ENCODE measurements at places on chromosomes 6 and 20. TPM values are rescaled to one million over a fixed set of nuclear protein-coding genes. Genes with fewer than 3 reads are reported as not detected.
A peak's percentile ranks its signal among the peaks of the same experiment; 100 is the strongest.

INSM1 gene
- total RNA-seq: 1.0 TPM

C6orf52 gene
- total RNA-seq: not detected

- no peak for DNase-seq
Observed at GRCh38 chr6:80988892-80989291, 763.6 kb downstream of the TENT5A start.

DNA sequence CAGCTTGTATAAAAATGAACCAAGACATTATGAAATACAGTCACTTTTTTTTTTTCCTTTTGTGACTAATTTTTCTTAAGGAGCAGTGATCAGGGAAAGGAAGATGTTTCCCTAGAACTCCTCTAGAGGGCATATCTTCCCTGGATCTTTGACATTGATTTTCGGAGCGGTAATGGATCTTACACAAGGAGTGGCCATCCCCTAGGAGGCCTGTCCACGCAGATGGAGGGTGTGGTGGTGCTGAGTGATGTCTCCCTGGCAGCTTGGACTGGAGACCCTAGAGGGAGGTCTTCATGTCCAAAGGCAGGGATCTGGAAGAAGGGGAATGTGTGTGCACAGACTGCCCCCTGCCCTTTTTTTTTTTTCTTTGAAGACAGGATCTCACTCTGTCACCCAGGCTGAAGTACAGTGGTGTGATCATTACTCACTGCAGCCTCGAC lies 7.0 kb upstream of the KIFC1 start:
- peak; percentile 39 for DNase-seq

DNA sequence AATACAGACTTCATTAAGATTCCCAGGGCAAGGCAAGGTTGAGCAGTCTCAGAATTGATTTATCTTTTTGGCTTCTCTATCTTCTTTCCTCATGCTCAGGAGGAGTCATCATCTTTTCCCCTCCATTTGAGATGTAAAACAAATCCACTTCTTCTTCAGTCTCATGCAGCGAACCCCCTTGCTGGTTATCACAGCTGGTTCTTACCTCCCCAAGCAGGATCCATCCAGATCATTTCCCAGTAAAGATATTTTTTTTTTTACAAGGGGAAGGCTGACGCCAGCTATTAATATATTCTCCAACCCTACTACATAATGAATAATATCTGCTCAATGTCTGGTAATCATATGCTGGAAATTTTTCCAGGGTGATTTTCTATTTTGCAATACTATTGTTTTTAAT lies 508.9 kb upstream of the NOX3 start:
- no peak for DNase-seq

DNA sequence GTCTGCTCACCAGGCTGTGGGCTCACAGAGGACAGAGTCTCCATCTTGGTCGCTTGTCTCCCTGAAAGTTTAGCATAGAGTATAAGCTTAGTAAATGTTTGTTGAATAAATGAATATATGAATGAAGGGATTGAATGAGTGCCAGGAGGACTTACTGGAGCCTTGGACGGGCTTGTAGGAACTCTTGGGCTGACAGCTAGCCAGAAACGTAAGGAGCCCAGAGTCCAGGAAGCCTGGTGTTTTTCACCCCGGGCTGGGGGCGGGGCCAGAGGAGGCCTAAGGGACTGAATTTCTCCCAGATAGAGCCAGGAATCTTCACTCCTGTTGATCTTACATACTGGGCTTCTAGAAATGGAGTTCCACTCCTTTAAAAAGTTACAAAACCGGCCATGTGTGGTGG lies 68.5 kb upstream of the SRSF6 start:
- no peak for DNase-seq
